Aorta (tissue), 5 donors: ENCODE measurements at places on chromosomes 5 and 9.

DNA sequence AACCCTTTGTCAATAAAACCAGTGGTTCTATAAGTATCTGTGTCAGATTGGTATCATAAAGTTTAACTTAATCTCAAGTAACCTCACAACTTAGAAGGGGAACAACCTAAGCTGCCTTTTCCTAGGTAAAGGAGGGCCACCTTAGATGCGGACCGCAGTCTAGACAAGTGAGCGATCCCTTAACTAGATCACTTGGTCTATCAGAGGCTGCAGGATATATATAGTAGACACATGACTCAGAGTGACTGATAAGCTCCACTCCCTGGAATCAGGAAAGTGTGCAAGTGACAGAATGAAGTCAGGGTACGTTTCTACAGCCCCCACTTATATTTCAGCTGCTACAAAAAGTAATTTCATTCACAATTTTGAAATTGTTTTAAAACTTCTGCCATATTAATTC is 7.4 kb downstream of the REEP5 start:
- no peaks in the 10 kb centered on the region for H3K4me1 ChIP-seq
- H3K27ac ChIP-seq, result no peak overlapping the region
- no peaks in the 10 kb centered on the region for H3K27me3 ChIP-seq
- H3K36me3 ChIP-seq, result peaks cover 6% of the 10 kb centered on the region
- H3K4me3 ChIP-seq, result no peak overlapping the region

DNA sequence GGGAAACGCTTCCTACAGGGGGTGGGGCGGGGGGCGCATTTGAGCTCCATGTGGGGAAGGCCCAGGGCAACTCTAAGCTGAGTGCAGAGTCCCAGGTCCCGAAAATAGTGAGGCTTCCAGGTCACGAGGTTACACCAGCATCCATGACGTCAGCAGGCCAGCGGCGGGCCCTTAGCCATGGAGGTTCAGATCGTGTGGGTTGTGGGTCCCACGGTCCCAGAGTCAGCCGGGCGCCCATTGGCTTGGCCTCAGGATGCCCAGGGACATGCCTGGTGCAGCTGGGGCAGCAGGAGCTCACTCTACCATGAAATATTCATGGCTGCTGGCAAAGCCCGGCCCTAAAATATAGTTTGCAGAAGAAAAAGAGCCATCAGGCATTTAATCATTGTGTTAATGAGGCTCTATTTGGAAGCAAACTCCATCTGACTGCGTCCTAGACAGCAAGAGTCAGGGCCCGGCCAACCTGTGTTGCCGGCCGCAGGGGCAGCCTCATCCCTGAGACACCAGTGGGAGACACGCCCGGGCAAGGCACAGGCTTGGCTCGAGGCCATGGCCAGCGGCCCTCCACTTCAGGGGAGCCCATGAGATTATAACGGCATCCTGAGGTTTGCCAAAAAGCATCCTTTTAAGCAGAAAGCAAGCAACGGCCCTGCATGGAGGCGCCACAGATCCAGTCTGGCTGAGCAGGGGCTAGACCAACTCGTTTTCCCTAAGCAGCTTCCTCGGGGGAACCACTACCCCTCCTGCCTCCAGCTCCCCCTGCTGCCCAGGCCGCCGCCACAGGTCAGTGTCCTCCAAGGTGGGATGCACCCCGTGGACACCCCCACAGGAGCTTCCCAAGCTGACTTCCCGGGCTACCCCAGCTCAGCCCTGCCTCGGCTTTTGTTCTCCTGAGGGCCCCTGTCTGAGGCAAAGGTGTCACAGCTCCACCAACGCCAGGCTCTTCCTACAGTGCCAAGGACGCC is 108.9 kb upstream of the PPP1R26 start:
- no peak overlapping the region for H3K4me3 ChIP-seq
- no peaks in the 10 kb centered on the region for H3K36me3 ChIP-seq
- DNase-seq, result no peak
- H3K27ac ChIP-seq, result no peak overlapping the region
- H3K27me3 ChIP-seq, result no peaks in the 10 kb centered on the region
- H3K4me1 ChIP-seq, result no peaks in the 10 kb centered on the region

GRCh38 chr9:130921989-130922892 is 16.8 kb downstream of the FIBCD1 start:
- H3K27me3 ChIP-seq, result no peaks in the 10 kb centered on the region
- H3K36me3 ChIP-seq, result no peaks in the 10 kb centered on the region
- H3K4me3 ChIP-seq, result no peak overlapping the region
- no peak for DNase-seq
- H3K27ac ChIP-seq, result no peak overlapping the region
- H3K4me1 ChIP-seq, result no peaks in the 10 kb centered on the region

GRCh38 chr9:112501287-112501686 is 14.7 kb downstream of the KIAA1958 start:
- no peaks in the 10 kb centered on the region for H3K36me3 ChIP-seq
- H3K27ac ChIP-seq, result no peak overlapping the region
- DNase-seq, result no peak
- H3K4me3 ChIP-seq, result no peak overlapping the region

DNA sequence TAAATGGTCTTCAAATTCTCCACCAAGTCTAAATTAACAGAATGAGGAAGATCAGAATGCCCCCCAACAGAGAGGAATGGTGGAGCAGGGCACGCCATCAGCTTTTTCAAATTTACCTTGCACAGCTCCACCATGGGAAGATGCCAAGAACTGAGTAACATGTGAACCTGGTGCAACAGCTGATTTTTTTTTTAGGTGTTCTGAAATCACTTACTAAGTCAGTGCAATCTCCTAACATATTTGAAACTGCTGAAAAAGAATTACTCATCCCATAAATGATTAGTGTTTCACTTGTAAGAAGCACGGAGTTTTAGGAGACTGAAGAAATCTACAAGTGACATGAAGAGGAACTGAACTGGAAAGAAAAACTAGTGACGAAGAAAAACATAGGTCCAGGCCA is 5.1 kb downstream of the TMEM245 start:
- H3K4me1 ChIP-seq, result peaks cover 6% of the 10 kb centered on the region
- no peaks in the 10 kb centered on the region for H3K27me3 ChIP-seq
- no peak overlapping the region for H3K4me3 ChIP-seq
- H3K27ac ChIP-seq, result no peak overlapping the region

GRCh38 chr5:124847907-124848306 is 101.5 kb upstream of the ZNF608 start:
- no peak overlapping the region for H3K4me3 ChIP-seq
- H3K27ac ChIP-seq, result no peak overlapping the region
- H3K36me3 ChIP-seq, result no peaks in the 10 kb centered on the region
- no peaks in the 10 kb centered on the region for H3K4me1 ChIP-seq

GRCh38 chr9:132406554-132407122 is at the start of gene TTF1:
TSS of gene TTF1 (minus strand) at chr9:132406840. CDS start at chr9:132402821, 4,019 bp downstream.
- no peaks in the 10 kb centered on the region for H3K4me1 ChIP-seq
- no peaks in the 10 kb centered on the region for H3K27me3 ChIP-seq
- H3K4me3 ChIP-seq, result peak within 1 kb of the TSS; percentile 69
- peak; percentile 96 for DNase-seq

- H3K4me3 ChIP-seq, result no peak overlapping the region
- H3K4me1 ChIP-seq, result no peaks in the 10 kb centered on the region
- DNase-seq, result no peak
- no peak overlapping the region for H3K27ac ChIP-seq
- no peaks in the 10 kb centered on the region for H3K27me3 ChIP-seq
These were observed 231.3 kb upstream of the SLC30A5 start for GRCh38 chr5:68862560-68862959.

GRCh38 chr9:71758785-71759184 is 9.5 kb downstream of the CEMIP2 start:
- no peak overlapping the region for H3K4me3 ChIP-seq
- H3K27ac ChIP-seq, result no peak overlapping the region
- no peaks in the 10 kb centered on the region for H3K36me3 ChIP-seq
- DNase-seq, result no peak
- no peaks in the 10 kb centered on the region for H3K27me3 ChIP-seq

- no peak for DNase-seq
- no peak overlapping the region for H3K4me3 ChIP-seq
- no peaks in the 10 kb centered on the region for H3K27me3 ChIP-seq
- no peak overlapping the region for H3K27ac ChIP-seq
These were observed 9.1 kb upstream of the IRF1 start for GRCh38 chr5:132499440-132500243.
